ENCODE measurements at places on chromosomes 2 and 18.

DNA sequence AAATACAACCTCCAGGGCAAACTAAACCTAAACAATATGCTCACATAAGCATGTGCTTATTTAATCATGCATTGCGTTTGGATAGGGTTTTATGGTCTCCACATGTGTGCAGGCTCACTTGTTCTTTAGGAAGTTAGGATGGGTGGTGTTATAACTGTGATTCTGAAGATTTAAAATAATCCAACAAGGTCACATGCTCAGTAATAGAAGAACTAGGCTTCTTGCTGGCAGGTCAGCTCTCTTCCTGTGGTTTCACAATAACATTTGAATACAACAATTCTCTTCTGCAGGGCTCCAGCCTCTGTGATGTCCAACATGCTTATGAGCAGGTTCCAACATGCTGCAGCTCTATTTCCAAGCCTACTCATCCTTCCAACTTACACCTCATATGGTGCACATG lies 84.0 kb downstream of the MYL12B start:
- no peak for DNase-seq

DNA sequence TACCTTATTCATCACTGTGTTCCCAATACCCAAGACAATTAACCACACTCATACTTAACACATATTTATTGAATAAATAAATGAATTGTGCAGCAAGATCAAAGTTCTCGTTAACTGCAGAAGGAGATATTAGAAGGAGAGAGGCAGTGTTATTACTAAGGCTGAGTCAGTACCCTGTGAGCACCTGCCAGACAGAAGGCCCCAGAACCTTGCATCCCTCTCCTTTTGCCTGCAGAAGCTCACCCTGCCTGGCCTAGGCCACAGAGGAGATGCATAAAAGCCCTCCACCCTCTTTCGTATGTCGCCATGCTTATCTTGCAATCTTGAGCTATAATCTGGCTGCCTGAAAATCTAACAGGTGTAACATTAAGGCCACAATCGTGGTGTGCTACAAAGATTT lies 20.5 kb upstream of the RNF149 start:
- no peak for DNase-seq

GRCh38 chr2:64652231-64653108 lies 1.2 kb downstream of the SERTAD2 start:
- DNase-seq = no peak

DNA sequence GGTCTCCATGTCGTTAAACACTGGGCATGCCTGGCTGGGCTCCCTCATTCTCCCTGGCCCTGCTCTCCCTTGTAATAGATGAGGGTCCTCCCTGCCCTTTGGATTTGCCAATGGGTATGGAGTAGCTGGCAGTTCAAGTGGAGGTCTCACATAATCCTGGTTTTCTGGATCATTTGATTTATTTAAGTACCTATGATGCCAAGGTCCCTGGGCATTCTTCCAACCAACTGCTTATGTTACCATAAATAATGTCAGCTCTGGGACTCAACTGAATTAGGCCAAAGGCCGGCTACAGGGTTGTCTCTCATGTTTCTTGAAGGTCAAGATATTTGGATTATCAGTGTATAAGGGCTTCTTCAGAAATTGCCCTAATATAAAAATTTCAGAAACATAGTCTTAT lies 104.9 kb upstream of the LYPD6 start:
- no peak for DNase-seq

GRCh38 chr2:169757778-169758177 lies 24.1 kb downstream of the KLHL23 start:
- no peak for DNase-seq

- no peak for DNase-seq
Observed at GRCh38 chr2:102112692-102113665, 29.6 kb upstream of the IL1R1 start.
